A549 treated with CORT108297 at 1 μM for 4 hours (cell line): ENCODE measurements at places on chromosomes 4 and X. TPM values are rescaled to one million over a fixed set of nuclear protein-coding genes. Genes with fewer than 3 reads are reported as not detected.

The RHOH gene
- 0.16 to 0.18 TPM (median 0.18 TPM) in 4 of 5 replicates, not detected in the other for total RNA-seq

The PAGE5 gene
- total RNA-seq, result not detected in 5 replicates

The VCX3A gene
- total RNA-seq, result not detected in 5 replicates

The MAGEA8 gene
- not detected in 5 replicates for total RNA-seq

The ENAM gene
- not detected in 5 replicates for total RNA-seq

The CCDC160 gene
- total RNA-seq, result not detected in 5 replicates

The BANK1 gene
- 0.69 to 0.82 TPM (median 0.73 TPM) in 5 replicates for total RNA-seq

The SMIM10L2A gene
- total RNA-seq, result 0.10 to 0.26 TPM (median 0.18 TPM) in 5 replicates

The POLN gene
- total RNA-seq, result 0.51 to 1.2 TPM (median 0.69 TPM) in 5 replicates

The CFAP47 gene
- not detected in 5 replicates for total RNA-seq

The COL25A1 gene
- not detected in 5 replicates for total RNA-seq

The PTTG2 gene
- not detected in 5 replicates for total RNA-seq

The FRMPD4 gene
- 0.02 to 0.07 TPM (median 0.03 TPM) in 5 replicates for total RNA-seq

The RWDD4 gene
- 15.8 to 19.6 TPM (median 18.2 TPM) in 5 replicates for total RNA-seq

The PLA2G12A gene
- total RNA-seq, result 4.4 to 13.6 TPM (median 11.1 TPM) in 5 replicates

The GPR50 gene
- total RNA-seq, result 0.12 to 0.17 TPM (median 0.15 TPM) in 4 of 5 replicates, not detected in the other

The TRIM75 gene
- not detected in 5 replicates for total RNA-seq

The NXF2 gene
- total RNA-seq, result not detected in 5 replicates

The MAP9 gene
- total RNA-seq, result 4.5 to 6.4 TPM (median 6.1 TPM) in 5 replicates

The ZNF141 gene
- total RNA-seq, result 2.0 to 2.9 TPM (median 2.7 TPM) in 5 replicates

The LANCL3 gene
- not detected in 5 replicates for total RNA-seq

The KLHL13 gene
- 0.21 to 0.31 TPM (median 0.23 TPM) in 5 replicates for total RNA-seq
